A549 treated with AZD2906 at 1 μM for 4 hours (cell line): ENCODE measurements at places on chromosomes 7 and 10. TPM values are rescaled to one million over a fixed set of nuclear protein-coding genes. Genes with fewer than 3 reads are reported as not detected.

HTRA1 gene
- total RNA-seq: 47.9 to 56.4 TPM (median 48.7 TPM) in 5 replicates

GGCT gene
- 64.8 to 78.8 TPM (median 70.1 TPM) in 5 replicates for total RNA-seq

NPTX2 gene
- 0.12 to 0.28 TPM (median 0.20 TPM) in 5 replicates for total RNA-seq

FKBP9 gene
- 71.4 to 143 TPM (median 85.5 TPM) in 5 replicates for total RNA-seq

MEPCE gene
- 41.0 to 47.9 TPM (median 44.5 TPM) in 5 replicates for total RNA-seq

GHRHR gene
- total RNA-seq: 0.10 TPM in 1 of 5 replicates, not detected in the others

GPR15LG gene
- not detected in 5 replicates for total RNA-seq

AMPH gene
- 0.03 to 0.11 TPM (median 0.07 TPM) in 5 replicates for total RNA-seq

PTPRZ1 gene
- 0.02 TPM in 1 of 5 replicates, not detected in the others for total RNA-seq

ANKRD30A gene
- 0.49 to 0.92 TPM (median 0.66 TPM) in 5 replicates for total RNA-seq

CCL24 gene
- total RNA-seq: 0.18 TPM in 1 of 5 replicates, not detected in the others
